Activated CD4-positive, alpha-beta T cell treated with anti-CD3 and anti-CD28 coated beads, Interleukin-2, Interleukin-6, amounts not matched to agents 100 ng/mL and 50 ng/mL, durations not matched to agents 16 hours and 8 hours (primary cell): ENCODE measurements at places on chromosomes 3 and 15.

GRCh38 chr3:63875510-63875909 lies 11.8 kb downstream of the ATXN7 start:
- no peak for DNase-seq

DNA sequence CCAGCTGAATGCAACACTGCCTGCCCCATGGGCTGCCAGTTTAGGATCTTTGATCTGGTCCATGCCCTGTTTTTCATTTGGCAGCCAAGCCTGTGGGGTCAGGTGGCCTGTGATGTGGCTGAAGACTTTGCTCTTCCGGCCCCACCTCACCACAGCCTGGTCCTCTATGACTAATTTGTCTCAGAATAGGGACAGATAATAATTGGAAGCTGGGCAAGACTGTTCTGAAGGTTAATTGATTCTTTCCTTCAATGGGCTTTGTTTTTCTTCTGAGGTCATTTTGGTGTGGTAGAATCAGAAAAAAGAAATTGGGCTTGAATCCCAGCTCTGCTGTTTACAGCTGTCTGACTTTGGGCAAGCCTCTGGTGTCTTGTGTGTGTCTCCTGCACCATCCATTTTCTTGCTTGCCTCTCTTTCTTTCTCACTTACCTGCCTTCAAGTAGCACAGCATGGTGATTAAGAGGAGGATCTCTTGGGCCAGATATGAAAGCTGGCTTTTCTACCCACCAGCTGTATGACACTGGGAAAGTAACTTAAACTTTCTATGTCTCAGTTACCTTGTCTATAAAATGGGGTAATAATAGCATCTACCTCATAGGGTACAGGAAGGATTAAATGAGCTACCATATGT lies 24.2 kb downstream of the ABHD2 start:
- peak; percentile 49 for DNase-seq

DNA sequence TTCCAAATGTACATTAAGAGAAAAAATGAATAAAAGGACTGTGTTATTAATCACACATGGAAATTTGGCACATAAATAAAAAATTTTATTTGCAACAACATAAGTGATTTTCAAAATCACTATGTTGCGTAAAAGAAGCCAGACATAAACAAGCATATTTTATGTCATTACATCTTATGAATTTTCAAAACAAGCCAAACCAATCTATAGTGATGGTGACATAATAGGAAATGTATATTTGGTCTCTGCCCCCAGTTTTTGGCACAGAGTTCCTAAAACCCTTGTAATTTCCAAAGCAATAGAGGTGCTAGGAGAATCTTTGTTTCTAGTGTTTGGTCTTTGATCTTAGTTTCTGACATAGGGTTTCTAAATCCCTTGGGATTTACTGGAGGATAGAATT lies 543.3 kb downstream of the ZBBX start:
- no peak for DNase-seq

- no peak for DNase-seq
Observed at GRCh38 chr3:108029466-108029865, 61.4 kb downstream of the CD47 start.

- no peak for DNase-seq
Observed at GRCh38 chr15:60448668-60449360, 30.1 kb downstream of the ICE2 start.

DNA sequence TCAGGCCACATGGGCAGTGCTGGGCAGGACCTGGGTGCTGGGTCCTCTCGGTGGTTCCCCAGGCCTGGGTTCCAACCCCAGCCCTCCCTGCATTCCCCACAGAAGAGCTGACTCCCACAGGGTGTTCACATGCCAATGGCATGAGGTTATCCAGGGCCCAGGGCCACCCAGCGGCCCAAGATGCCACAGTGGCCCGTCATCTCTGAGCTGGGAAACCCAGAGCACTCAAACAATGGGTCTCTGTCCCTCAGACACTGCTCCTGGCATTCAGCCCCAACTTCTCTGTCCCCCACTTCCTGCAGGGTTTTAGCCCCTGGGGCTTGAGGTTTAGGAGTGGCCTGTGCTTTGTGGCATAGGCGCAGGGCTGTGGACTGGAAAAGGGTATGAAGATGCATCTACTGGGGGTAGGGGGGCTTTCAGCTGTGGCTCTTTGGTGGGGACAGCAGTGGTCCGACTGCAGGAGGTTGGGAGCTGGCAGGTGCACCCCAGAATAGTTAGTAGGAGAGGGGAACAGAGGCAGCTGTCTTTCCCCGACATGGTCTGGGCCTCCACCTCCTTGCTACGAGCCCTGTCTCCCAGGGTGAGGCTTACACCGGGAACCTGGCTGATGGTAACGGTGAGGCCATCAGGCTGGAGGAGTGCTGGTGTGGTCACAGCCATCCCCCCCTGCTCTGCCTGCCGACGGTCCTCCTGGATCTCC lies 1.7 kb downstream of the CCDC9B start:
- no peak for DNase-seq

- DNase-seq = no peak
Observed at GRCh38 chr3:121493431-121493830, 52.4 kb downstream of the POLQ start.

DNA sequence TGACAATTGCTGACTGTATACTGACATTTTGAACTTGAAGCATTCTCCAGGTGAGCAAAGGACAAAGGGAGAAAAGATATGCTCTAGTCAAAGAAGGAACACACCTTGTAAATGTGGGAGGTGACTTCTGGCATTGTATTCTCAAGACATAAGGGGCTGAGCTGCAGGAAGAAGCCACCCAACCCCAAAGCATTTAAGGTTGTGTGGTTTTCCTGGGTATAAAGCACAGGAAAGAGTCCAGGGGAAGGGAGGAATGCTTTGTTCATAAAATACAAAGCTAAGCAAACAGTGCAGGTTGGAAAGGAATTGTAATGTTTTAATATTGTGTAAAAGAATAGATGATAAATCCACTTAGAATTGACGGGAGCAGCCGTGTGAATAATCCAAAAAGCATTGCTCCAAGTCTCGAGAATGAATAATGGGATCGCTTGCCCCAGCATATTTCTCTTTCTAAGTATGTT lies 102.4 kb upstream of the LRIG1 start:
- DNase-seq = no peak

DNA sequence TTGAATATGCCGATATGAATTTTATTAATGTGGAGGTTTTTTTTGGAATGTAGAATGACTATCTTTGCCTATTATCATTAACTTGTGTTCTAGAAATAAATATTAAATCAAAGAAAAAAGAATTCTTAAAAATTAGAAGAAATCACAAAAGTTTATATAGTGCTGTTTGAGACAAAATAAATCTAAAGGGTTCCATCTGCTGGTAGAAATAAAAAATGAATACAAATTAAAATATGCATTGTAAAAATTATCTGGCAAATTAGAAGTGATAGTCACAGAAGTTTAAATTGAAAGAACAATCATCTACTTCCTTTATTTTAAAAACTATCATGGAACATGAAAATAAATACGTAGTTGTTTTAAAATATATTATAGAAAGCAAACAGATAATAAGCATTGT lies 22.7 kb upstream of the ZBTB20 start:
- no peak for DNase-seq

- DNase-seq = no peak
Observed at GRCh38 chr15:35145336-35145735, 60.2 kb upstream of the NANOGP8 start.

- peak; percentile 70 for DNase-seq
Observed at GRCh38 chr3:132417695-132418411, 551 bp downstream of the DNAJC13 start.

DNA sequence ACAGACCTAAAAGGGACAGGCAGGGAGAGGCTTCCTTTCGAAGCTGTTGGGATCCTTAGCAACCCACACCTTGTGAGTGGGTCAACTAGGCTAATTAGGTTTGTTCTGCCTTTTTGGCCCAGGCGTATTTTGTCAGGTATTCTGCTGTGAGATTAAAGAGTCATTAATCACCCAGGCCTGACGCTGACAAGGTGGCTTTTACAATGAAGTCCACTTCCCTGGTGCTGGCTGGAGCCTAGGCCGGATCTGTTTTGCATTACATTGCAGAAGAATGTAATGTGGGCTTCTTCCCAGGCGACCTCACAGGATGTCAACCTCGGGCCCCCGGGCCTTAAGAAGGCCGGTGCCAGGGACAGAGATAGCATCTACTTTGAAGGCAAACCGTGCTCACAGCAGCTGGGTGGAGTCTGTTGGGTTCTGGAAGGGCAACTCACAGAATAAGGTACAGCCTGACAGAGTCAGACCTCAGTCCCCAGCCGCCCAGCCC lies 76.9 kb downstream of the HES1 start:
- DNase-seq = no peak

GRCh38 chr15:77610731-77611130 lies 22.0 kb downstream of the LINGO1 start:
- DNase-seq = no peak

DNA sequence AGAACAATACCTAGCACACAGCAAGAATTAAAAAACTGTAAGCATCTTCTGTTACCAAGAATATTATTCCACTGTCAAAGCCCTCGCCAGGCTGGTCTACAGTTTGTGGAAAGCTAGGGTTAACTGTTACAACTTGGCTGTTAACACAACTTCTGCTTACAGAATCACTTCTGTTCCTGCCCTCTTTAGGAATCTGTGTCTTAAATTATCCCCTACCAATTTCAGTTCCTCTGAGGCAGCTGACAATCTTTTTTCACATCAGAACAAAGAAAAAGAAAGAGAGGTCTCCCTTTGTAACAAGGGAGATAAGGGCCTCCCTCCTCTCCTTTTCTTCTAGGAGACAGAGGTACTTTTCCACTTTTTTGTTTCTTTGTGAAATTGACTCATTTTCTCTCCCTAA lies 188.9 kb downstream of the FMN1 start:
- no peak for DNase-seq

DNA sequence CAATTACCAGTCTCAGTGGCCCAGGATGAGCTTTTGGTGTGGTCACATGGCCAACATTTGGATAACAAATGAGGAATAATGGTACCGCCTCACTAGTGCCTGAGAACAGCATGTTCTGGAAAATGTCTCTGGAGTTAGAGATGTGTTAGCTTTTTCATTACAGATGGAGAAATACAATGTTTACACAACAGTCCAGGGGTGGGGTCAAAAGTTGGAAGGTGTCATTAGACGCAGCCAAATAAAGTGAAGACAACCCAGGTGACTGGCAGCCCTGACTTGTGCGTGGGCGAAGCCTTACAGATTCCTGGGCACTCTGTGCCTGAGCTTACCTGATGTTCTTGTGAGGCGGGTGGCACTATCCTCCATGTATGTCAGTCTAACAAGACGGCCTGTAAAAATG lies 12.8 kb downstream of the IL17RB start:
- no peak for DNase-seq

- peak; percentile 48 for DNase-seq
Observed at GRCh38 chr3:9809615-9810432, at the start of gene TTLL3. TSS of gene TTLL3 (plus strand) at chr3:9810262. CDS start at chr3:9810662, 400 bp downstream.

DNA sequence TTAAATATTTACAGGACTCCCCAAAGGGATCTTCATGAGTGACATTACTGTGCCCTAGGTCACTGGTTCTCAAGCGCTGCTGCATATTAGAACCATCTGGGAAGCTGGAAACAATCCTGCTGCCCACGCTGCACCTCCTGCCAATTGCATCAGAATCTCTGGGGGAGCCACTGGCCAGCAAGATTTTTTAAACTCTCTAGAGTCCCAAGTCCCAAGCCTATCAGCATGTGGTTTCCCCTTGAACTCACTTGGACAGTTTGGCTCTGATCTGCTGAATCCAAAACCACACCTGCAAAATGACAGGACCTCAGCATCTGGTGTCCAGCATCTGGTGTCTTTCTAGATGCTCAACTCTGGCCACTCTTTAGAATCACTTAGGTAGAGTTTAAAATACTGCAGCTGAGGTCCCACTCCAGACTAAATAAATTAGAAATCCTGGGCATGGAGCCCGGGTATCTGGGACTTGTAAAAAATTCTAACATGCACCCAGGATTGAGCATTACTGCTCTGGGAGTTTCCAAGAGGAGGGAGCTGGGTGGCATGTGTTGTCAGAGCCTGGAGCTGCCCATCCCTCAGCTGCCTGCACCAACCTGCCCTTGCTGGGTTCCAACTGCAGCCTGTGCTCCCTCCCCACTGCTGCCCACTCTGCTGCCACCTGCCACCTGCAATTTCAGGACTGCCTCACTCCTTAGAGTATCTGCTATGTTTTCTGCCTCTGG lies 311.3 kb downstream of the SLC9A9 start:
- no peak for DNase-seq

GRCh38 chr3:65004795-65005295 lies 317.0 kb upstream of the ADAMTS9 start:
- DNase-seq = no peak

DNA sequence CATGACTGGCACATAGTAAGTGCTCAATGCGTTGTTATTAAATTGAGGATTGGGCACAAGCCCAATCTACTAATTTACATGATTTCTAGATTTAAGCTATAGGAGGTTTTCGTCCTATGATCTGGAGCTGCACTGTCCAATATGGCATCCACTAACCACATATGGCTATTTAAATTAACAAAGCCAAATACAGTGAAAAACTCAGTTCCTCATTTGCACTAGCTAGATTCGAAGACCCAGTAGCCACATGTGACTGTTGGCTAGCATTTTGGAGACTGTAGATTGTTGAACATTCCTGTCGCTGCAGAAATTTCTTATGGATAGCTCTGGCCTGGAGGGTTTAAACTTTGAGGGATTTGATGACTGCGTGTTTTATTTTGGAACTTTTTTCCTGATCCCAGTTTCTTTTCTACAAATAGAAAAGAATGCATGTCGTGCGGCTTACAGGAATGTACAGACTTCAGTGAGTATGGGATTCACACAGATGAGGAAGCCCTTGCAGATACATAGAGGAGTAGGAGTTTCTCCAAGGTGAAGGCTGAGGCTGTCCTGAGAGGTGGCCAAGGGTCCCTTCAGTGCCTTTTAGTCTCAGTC lies 82.8 kb downstream of the SLCO3A1 start:
- DNase-seq = no peak

- no peak for DNase-seq
Observed at GRCh38 chr15:63449731-63450130, 54.7 kb upstream of the USP3 start.

DNA sequence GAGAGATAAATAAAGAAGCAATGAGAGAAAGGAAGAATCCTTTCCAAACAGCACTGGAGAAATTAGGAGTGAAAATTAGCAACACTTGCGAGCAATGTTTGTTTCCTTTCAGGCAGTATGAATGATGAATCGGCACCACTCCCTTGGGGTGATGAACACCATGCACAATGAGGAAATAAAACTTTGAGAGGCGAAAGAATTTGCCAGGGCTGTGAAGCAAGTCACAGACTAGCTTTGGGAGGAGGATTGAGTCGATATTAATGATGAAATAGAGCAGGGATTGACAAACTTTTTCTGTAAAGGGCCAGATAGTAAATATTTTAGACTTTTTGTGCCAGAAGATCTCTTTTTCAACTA lies 237.7 kb downstream of the AGBL1 start:
- no peak for DNase-seq
